ENCODE measurements at places on chromosomes 3 and 15. TPM values are rescaled to one million over a fixed set of nuclear protein-coding genes. Genes with fewer than 3 reads are reported as not detected.

The C3orf20 gene
- not detected for total RNA-seq

The TM2D3 gene
- total RNA-seq = 30.0 TPM

The LINGO1 gene
- 1.2 TPM for total RNA-seq

The GOLGA8J gene
- total RNA-seq = not detected

DNA sequence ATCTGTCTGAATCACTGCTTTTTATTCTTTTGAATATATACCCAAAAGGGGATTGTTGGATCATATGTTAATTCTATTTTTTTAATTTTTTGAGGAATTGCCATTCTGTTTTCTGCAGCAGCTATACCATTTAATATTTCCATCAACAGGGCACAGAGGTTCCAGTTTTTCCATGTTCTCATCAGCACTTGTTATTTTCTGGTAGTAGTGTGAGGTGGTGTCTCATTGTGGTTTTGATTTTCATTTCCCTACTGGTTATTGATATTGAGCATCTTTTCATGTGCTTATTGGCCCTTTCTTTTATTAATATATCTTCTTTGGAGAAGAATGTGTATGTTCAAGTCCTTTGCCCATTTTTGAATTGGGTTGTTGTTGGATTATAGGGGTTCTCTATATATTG, 68.1 kb downstream of the PDE8A start:
- no peak for DNase-seq

DNA sequence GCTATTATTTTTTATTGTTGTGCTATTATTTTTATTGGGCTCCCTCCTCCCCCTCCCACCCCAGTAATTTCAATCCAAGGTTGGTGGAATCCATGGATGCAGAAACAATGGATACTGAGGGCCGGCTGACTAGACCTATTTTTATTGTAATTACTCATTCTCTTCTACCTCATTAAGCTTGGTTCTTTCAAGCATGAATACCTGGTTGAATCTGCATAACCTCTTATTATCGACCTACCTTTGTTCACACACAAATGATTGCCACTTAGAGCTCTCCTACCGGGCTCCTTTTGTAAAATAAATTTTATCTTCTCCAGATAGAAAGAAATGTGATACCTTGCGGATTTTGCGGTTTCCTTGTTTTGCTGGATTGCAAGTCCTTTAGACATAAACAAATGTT, 31.6 kb downstream of the BTD start:
- DNase-seq = no peak

Measured in kidney epithelial cell (primary cell).